ENCODE measurements at places on chromosomes 13 and 19.

DNA sequence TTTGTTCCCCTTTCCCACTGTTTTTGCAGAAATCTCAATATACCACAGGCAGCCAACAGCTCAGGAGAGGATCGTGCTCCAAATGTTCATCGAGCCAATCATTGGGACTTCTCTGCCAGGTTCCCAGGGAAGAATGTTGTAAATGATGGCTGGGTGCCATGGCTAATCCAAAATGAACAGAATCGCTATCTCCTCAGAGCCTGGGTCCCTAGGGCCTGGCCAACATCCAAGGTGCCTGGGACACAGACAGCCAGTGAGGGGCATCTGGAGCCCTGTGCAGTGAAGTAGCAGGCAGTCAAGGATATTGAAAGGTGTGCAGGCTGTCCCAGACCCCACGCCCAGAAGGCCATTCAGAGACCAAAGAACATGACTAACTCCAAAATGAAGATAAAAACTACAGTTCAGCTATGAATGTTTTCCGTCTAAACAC lies 37.8 kb downstream of the BRD4 start:
- no peak for DNase-seq

- DNase-seq, result no peak
Observed at GRCh38 chr13:37475966-37476365, 122.6 kb downstream of the POSTN start.

- no peak for DNase-seq
Observed at GRCh38 chr13:29594303-29594709, 1.2 kb downstream of the SLC7A1 start.

DNA sequence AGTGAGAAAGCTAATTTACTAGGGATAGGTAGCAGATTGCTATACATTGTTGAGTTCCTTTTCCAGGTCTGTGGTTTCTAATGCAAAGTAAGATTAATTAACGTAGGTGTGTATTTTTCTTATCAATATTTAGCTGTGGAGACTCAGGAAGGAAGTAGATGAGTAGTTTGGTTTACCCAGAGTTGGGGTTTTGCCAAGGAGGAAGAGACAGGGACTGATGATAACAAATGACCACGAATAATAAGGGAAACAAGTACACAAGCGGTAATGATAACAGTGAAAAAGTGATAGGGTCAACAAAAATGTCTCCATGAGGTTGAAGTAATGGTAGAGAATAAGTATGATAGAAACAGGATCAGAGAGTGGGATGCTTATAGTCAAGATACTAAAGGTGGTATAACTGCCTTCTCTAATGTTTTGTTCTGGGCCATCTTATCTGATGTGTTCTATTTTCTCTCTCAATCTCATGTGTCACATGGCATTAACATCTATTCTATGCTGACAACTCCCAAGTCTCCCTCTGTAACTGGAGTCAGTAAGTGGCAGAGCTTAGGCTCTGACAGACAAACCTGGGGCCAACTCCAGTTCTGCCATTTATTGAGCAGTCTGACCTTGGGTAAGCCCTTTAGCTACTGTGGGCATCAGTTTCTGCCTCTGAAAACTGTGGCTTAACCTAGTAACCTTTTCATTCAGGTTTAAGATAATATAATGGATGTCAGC lies 8.8 kb downstream of the OBI1 start:
- no peak for DNase-seq

DNA sequence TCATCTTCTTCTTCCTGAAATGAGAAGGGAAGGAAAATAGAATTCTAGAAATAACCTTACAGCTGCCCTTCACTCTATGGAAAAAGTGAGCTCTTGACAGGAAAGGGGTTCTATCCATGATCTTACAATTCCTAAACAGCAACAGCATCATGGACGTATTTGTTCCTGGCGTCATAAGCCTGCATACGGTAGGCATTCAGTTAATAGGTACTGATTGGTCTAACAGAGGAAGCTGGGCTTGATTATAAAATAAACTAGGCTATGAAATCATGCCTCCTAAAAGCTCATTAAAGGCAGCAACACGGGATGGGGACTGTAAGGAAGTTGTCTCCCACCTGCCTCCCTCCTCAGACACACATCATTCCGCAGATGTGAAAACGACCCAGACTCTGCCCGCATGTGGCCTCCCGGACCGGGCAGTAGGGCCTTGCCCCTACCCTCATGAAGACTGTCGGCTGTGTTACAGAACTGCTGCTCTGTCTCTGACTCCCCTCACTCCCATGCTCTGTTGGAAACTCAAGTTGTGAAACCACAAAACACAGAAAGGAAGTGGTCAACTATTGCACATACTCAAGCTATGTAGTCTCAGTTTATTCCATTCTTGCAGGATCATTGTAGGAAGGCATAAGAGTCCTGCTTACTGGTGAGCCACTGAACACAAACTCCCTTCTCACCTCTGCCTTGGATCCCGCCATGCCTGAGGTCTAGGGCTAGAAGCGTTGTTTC lies 129.8 kb downstream of the DLEU7 start:
- no peak for DNase-seq

DNA sequence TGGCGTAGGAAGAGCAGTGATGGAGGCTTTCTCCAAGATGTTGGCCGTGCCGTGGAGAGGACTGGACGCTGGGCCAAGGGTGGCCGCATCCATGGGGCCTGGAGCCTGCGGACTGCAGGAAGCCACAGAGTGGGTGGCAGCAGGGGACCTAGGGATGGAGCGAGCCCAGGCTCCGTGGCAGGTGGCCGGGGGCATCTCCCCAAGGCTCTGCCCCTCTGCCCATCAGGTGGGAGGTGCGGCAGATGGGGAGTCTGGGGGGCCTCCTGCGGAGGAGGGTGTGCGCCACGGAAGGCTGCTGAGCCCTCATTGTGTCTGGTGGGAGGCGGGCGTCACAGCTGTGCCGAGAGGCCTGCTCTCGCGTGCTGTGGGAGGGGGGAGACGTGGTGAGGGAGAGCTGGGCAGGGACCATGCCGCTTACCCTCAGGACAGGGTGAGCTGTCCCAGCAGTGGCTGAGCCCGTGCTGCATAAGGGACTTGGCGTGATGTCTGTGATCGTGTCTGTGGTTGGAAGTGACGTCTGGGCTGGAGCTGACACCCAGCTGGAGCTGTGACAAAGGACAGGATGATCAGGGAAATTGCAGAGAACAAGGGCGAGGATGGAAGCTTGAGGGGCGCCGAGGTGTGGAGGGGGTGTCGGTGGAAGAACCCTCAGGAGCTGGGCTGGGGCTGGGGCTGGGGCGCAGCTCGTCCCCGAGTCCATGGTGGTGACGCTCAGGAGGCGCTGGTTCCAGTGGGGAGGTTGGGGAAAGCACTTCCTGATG lies 13.4 kb downstream of the MCF2L start:
- no peak for DNase-seq

- DNase-seq, result no peak
Observed at GRCh38 chr13:81377921-81378320, 1037.0 kb upstream of the SPRY2 start.

DNA sequence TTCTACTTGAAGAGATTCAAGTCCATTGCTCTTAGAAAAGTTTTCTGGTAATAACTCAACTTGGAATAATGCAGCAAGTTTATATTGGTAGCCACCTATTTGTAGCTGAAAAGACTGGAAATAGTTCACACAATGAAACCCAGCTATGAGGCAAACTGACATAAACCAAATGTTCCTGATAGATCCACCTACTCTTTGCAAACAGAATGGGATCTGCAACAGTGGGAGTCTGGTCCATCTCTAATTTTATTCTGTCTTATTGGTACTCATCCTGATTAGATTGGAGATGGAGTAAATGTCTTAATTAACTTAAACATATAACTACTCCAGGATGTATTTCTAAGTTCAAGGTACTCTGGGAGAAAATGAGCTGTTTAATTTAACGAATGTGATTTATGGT lies 438.0 kb downstream of the OLFM4 start:
- no peak for DNase-seq

DNA sequence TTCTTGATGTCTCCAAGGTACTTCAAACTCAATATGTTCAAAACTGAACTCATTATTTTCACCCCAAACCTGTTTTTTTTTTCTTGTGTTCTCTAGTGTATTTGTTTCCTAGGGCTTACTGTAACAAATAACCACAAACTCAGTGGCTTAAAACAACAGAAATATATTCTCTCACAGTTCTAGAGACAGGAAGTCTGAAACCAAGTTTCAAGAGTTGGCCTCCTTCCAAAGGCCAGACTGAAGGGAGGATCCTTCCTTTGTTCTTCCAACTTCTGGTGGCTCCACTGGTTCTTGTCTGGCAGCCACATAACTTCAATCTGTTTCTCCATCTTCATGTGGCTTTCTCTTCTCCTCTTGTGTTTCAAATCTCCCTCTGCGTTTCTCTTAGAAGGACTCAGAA lies 62.0 kb upstream of the PDCD5 start:
- DNase-seq, result no peak

DNA sequence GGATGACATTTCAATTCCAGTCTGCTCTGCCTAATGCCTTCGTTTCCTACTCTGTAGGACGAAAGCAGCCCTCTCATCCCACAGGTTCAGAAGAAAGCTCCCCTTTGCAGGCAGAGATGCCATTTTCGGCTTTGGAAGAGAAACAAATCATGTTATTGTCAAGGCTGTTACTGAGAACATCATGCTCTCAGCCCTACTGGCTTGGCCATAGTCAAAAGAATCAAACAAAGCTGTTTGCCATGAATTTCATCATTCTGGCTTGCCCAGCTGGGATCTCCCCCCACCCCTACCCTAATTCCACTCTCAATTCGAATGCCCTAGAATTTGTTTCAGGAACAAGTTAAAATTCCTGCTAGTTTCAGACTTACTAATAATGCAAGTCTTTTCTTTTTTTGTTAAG lies 162.3 kb upstream of the SERP2 start:
- DNase-seq, result no peak

DNA sequence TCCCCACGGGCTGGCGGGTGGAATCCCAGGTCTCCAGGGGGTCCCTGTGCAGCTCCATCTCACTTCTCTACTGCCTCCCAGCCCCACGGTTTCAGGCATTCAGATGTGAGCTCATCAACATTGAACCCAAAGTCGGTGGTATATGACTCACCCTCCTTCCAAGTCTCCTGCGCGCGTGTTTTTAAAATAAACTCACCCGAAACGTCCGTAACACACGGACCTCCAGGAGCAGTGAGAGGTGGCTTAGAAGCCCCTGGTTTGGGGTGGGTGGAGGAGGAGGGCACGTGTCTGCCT lies 14.0 kb upstream of the CRTC1 start:
- DNase-seq, result no peak

GRCh38 chr19:16561382-16561781 lies 10.8 kb downstream of the SLC35E1 start:
- no peak for DNase-seq

DNA sequence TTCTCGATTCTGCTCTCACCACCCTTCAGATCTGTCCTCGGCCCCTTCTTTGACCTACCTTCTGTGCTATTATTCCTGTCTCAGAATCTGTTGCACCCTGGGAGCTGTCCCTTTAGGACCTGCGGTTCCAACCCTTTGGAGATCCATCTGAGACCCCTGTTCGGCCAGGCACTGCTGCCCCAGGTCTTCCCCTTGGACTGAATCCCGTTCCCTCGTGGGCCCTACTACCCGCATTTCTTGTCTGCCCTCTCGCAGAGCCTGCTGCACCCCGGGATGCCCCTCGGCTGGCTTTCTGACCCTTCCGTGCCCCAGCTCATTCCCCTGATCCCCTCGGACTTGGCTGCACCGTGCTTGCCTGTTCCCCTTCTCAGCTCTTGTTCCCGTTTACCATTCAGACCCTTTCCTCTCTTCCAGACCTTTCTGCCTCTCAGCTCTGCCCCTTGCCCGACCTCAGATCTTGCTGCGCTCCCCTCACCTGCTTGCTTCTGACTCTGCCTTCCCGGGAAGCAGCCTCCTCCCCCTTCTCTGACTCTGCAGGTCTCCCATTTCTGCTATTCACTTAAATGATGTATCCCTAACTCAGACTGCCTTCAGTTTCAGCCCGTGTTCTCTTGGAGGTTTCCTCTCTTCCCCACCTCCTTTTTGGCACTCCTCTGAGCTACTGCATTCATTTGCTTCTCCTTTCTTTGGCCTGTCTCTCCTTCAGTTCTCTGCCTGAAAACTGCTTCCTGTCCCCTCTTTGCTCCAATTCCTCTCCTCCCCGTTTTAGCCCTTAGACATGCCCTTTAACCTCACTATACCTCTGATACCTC lies 1.1 kb downstream of the ARHGAP35 start:
- DNase-seq, result no peak

DNA sequence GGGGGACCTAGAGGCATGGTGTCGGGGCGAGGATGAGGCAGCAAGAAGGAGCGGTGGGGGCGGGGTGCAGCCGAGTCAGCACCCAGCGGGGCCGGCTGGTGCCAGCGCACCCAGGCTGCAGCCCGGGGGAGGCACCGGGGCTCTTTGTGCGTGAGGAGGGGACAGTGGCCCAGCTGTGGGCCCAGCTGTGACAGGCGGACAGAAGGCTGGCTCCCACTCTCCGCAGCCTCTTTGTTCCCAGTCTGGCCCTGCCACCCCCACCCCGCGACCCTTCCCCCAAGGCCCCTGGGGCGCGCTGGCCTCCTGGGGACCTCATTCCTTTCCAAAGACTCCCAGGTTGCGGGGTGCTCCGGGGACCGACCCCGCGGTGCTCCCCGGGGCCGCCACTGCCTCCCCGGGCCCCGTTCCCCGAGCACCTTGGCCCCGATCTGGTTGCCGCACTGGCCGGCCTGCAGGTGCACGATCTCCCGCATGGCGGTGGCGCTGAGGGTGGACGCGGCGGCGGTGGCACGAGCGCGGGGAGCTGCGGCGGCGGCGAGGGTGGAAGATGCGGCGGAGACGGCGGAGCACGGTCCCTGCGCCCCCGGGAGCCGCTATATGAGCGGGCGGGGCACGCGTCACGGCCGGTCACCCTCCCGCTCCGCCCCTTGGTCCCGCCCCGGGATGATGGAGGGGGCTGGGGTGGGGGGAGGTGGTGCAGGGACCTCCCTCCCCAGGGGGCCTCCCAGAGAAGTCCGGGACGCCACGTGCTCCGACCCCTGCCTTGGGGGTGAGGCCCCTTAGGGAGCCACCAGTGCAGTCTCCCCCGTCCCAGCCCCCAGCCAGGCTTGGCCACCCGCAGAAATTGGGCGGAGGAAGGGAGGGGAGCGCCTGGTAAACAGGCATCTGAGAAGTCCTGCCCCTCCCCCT lies at the start of gene TUBB4A:
TSS of gene TUBB4A (minus strand) at position 570 of the 909 bp plus-strand sequence. CDS start at position 473, 97 bp downstream.
- DNase-seq, result no peak

GRCh38 chr19:1680976-1681375 lies 28.6 kb upstream of the TCF3 start:
- DNase-seq, result no peak

DNA sequence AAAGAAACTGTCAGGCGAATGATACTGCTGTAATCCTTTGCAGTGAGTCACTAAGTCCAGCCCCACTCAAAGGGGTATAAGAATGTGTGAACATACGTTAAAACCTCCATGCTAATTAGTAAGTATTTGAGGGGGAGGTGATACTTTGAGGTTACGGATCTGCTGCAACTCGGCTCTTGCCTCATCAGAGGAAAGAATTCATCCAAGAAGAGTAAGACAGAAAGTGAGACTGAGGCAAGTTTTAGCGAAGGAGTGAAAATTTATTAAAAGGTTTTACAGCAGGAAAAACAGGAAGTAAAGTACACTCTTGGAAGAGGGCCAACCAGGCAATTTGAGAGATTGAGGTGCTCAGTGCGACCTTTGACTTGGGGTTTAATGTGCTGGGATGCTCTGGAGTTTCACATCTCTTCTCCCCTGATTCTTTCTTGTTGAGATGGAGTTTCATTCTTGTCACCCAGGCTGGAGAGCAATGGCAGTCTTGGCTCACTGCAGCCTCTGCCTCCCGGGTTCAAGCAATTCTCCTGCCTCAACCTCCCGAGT lies 9.8 kb downstream of the CLEC4M start:
- DNase-seq, result no peak

GRCh38 chr13:113545455-113545930 lies 39.1 kb upstream of the TFDP1 start:
- no peak for DNase-seq

Measured in right renal pelvis (tissue), 4 donors.